ENCODE measurements at places on chromosomes 12 and 14.

DNA sequence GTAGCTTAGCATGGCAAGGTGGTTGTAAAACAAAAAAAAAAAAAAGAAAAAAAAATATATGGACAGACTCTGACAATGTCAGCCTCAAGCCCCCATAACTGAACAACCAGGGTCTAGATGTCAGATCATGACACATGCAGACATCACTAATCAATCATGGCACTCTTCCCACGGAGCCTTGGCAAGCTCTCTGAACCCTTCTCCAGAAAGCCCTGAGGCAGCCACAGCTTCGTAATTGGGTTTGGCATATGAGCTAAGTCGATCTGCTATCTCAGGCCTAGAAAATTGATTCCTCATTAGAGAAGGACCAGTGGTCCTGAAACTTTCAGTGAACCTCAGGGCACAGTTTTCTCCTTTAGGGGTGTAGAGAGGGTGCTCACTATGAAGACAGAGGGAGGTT lies 112.2 kb downstream of the GPR135 start:
- no peak for DNase-seq

DNA sequence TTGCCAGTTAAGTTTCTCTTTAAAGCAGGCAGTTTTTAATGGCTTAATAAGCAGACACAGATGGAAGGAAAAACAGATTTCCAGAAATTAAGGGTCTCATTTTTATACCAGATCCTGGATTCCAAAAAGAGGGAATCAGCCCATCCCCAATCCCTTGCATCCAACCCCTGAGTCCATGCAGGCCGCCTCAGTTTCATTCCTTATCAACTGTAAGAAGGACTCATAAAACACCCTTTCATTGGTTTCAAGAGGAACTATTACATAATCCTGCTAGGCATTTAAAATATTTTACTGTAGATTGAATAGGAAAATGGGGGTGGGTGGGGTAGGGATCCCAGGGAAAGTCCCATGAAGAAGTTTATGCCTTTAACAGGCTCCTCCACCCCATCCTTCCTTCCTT lies 9.4 kb downstream of the CCDC184 start:
- DNase-seq, result no peak

DNA sequence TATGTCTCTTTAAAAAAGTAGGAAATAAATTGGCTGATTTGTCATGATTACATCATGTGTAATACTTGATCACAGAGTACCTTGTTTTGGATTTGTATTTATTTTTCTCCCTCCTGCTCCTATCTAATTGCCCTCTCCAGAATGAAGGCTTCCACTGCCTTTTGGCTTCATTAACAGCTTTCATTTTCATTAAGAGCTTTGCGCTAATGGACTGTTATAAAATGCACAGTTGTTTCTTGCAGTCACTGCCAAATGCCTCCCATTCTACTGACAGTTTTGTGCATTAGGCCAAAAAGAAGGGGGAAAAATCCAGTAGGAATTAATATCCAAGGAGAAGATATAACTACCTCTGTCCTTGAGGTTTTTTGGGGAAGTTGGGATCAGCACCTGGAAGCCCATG lies 159.2 kb downstream of the NRXN3 start:
- DNase-seq, result no peak

GRCh38 chr14:89228921-89229639 lies 188.0 kb downstream of the FOXN3 start:
- DNase-seq, result no peak

GRCh38 chr14:51828017-51828797 lies 32.2 kb upstream of the GNG2 start:
- DNase-seq, result peak; percentile 44

Measured in OCI-M1 (cell line).